ENCODE measurements at places on chromosomes 4 and X. TPM values are rescaled to one million over a fixed set of nuclear protein-coding genes. Genes with fewer than 3 reads are reported as not detected.

DNA sequence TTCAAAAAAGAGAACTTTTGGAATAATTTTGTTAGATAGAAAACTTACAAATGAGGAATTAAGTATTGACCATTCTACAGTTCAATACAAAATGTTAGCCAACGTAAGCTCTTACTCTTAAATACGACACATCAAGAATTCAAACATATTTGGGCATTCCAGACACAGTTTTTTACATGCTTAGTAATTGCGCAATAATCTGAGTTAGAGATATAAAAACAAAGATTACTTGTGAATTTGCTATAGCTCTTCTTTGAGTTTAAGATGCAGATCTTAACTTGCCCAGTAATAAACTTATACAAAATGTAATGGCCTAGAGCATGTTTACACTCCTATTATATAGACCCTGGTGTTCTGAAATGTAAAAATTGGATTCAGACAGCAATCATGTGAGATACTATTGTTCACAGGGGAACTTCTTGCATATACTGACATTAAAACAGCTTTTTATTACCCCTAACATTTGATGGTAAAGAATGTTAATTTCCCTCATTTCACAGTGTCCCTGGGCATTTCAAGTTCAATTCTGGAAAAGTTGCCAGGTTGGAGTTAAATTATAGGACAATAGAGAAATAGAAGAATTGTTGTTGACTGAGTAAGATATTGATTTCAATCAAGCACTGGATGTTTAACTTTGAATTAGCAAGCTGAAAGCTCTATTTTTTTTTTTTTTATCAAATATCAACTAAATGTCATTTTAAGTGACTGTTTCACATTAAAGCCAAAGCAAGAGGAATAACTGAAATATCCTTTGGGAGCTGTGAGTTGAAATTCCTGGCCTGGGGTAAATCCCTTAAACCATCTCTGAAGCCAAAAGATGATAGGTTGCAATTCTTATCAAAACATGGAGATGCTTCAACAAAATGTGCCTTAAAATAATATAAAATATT lies 910 bp downstream of the HPGDS start:
- no peak overlapping the region for H3K27ac ChIP-seq
- no peak for DNase-seq
- H3K36me3 ChIP-seq, result no peaks in the 10 kb centered on the region
- H3K4me1 ChIP-seq, result peaks cover 22% of the 10 kb centered on the region
- H3K4me3 ChIP-seq, result no peak overlapping the region

DNA sequence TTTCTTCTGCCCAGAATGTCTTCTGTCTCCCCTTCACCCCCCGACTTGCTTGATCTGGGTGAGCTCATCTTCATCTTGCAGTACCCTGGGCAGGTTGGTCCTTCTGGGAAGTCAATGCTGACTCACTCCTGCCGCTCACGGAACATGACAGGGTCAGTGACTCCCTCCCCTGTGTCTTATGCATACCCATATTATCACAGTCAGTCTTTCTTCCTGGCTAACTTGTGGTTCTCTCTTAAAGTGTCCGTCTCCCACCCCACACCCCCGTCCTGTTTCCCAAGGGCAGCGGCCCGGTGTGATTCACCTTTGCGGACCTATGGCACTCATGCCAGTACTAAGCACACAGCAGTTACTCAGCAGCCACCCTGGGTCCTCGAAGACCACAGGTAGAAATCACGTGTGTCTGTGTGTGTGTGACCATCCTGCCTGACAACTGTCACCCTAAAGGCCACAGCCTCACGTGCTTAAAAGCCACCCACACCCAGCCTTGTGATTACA lies 17.7 kb downstream of the IQSEC2 start:
- no peaks in the 10 kb centered on the region for H3K36me3 ChIP-seq
- peak overlapping the region; percentile 6 for H3K4me3 ChIP-seq
- peaks cover 30% of the 10 kb centered on the region for H3K4me1 ChIP-seq
- DNase-seq, result peak; percentile 80
- H3K27ac ChIP-seq, result peak overlapping the region; percentile 50

DNA sequence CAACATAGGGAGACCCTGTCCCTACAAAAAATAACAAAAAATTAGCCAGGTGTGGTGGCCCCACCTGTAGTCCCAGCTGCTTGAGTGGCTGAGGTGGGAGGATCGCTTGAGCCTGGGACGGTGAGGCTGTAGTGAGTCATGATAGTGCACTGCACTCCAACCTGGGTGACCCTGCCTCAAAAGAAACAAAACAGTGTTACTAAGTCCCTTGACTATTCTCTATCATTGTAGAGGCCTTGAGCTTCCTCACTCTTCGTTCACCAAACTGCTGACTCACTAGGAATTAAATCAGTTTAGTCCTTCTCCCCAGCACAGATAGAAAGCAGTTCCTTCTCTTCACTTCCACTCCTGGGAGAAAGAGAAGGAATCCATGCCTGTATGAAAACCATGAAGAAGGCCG lies 14.5 kb downstream of the CDS1 start:
- no peak overlapping the region for H3K4me3 ChIP-seq
- H3K27me3 ChIP-seq, result peaks cover 5% of the 10 kb centered on the region
- DNase-seq, result no peak
- H3K27ac ChIP-seq, result no peak overlapping the region

GRCh38 chr4:42331914-42332368 lies 65.3 kb upstream of the SHISA3 start:
- no peaks in the 10 kb centered on the region for H3K36me3 ChIP-seq
- no peak overlapping the region for H3K4me3 ChIP-seq
- no peak for DNase-seq

Gene UGT2B7
- total RNA-seq, result not detected

Gene GPM6B
- not detected for total RNA-seq

Gene CSAG3
- 1.3 TPM for total RNA-seq
